ENCODE measurements at places on chromosomes 6 and 20.

- no peak for DNase-seq
Measured at GRCh38 chr20:38164624-38165088, 414 bp downstream of the TGM2 start.

- DNase-seq = no peak
Measured at GRCh38 chr6:107646176-107646575, 156.3 kb downstream of the SOBP start.

GRCh38 chr20:57212534-57213276 lies 53.7 kb downstream of the BMP7 start:
- DNase-seq = no peak

GRCh38 chr20:42756991-42757390 lies 432.7 kb downstream of the PTPRT start:
- DNase-seq = no peak

All from stimulated activated CD8-positive, alpha-beta memory T cell treated with anti-CD3 and anti-CD28 coated beads, Interleukin-4, amount 100 ng/mL, for 4 hours (primary cell).